ENCODE measurements at places on chromosomes 2 and 18.

DNA sequence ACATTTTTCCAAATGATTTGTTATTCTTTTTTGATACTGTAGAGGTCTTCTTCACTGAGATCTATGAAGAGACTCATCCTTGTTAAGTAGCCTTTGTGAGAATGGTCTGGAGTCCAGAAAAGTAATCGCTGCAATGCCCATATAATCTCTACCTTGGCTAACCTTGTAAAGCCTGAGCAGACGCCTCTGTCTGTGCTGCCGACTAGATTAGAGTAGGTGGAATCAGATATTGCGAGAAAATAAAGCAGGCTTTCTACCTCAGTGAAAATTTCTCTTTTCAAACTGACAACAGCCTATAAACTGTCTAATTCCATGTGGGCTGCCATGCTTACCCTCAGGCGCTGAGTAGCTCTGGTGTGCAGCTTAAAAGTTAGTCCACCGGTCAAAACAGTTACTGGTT, 17.5 kb upstream of the CERS6 start:
- no peak for ATAC-seq

- no peak for ATAC-seq
Measured at GRCh38 chr2:23645230-23645808, 260.3 kb downstream of the KLHL29 start.

- ATAC-seq = no peak
Measured at GRCh38 chr2:25207078-25207545, 38.7 kb upstream of the POMC start.

- no peak for ATAC-seq
Measured at GRCh38 chr2:232898592-232899543, 28.8 kb downstream of the SNORC start.

DNA sequence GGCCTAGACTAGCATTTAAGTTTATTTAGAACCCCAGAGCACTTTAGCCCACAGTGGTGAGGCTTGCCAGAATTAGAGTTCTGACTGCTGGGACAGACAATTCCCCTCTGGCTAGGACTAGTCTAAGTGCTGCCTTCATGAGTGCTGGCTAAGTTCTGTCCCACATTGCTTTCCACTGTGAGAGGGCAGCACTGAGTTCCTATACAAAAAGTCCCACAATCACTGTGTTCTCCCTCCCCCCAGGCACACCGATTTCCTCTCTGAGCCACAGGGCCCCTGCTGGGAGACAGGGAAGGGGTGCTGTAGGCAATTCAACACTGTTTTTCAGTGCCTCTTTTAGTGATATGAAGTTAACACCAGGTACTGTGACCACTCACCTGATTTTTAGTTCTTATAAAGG, 310.9 kb downstream of the DLGAP1 start:
- no peak for ATAC-seq

DNA sequence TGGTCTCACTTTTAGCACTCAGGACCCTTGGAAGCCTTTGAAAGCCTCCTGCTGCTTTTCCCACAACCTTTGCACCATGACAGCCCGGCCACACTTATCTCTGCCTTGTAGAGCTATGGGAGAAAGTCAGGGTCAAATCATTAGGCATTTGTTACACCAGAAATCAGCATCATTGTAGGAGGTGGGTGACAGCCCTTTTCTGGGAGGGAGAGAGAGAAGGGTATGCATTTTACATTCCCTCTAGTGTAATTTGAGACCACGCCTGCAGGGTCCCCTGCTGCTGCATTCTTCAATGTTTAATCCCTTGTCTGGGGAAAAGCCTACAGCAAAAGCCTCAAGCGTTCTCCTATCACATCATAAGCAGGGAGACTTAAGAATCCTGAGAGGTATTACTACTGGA, 766.8 kb upstream of the FAM98A start:
- no peak for ATAC-seq
